Neural crest cell (in vitro differentiated cells): ENCODE measurements at places on chromosomes 11 and 22. TPM values are rescaled to one million over a fixed set of nuclear protein-coding genes. Genes with fewer than 3 reads are reported as not detected.

The MIEF1 gene
- total RNA-seq = 43.3 and 45.0 TPM in 2 replicates

The CABP4 gene
- total RNA-seq = not detected in 2 replicates

The TEX54 gene
- not detected in 2 replicates for total RNA-seq

The A4GALT gene
- 0.35 and 0.39 TPM in 2 replicates for total RNA-seq

The ART1 gene
- total RNA-seq = not detected in 2 replicates

The MS4A6E gene
- not detected in 2 replicates for total RNA-seq

The C11orf97 gene
- total RNA-seq = not detected in 2 replicates

The SCGB1C1 gene
- not detected in 2 replicates for total RNA-seq
